ENCODE measurements at places on chromosomes 1 and 21. TPM values are rescaled to one million over a fixed set of nuclear protein-coding genes. Genes with fewer than 3 reads are reported as not detected.

DNA sequence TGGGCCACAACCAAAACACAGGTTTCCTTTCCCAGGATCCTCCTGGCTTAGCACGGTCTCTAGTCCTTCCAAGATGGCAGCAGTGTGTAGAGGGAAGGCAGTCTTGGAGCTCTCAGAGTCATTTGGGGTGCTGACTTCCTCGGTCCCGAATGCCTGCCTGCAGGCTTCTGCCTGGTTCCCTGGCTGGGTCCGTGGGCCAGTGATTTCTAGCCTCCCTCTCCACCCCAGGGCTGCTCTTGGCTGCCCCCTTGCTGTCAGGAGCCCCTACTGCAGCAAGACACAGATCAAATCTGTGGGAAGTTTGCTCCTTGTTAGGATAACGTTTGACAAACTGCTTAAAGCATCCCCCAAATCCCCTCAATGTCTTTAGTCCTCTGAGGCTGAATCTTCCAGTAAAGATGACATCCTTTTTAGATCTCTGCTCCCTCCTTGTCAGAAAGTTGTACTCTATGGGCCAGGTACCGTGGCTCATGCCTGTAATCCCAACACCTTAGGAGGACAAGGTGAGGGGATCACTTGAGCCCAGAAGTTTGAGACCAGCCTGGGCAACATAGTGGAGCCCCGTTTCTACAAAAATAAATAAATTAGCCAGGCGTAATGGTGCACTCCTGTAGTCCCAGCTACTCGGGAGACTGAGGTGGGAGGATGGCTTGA is 272.5 kb downstream of the RRAGC start:
- no peak overlapping the region for H3K4me3 ChIP-seq
- H3K27me3 ChIP-seq, result peaks cover 1% of the 10 kb centered on the region
- H3K27ac ChIP-seq, result no peak overlapping the region
- peak; percentile 26 for DNase-seq
- H3K4me1 ChIP-seq, result no peaks in the 10 kb centered on the region

GRCh38 chr1:11335417-11336056 is 62.5 kb downstream of the UBIAD1 start:
- peak overlapping the region; percentile 87 for H3K4me3 ChIP-seq
- peaks cover 56% of the 10 kb centered on the region for H3K4me1 ChIP-seq
- peak; percentile 87 for DNase-seq
- peak overlapping the region; percentile 97 for H3K27ac ChIP-seq
- peaks cover 2% of the 10 kb centered on the region for H3K27me3 ChIP-seq
- H3K36me3 ChIP-seq, result no peaks in the 10 kb centered on the region

GRCh38 chr1:41576206-41576605 is 91.7 kb upstream of the EDN2 start:
- no peak for DNase-seq
- H3K36me3 ChIP-seq, result peaks cover 20% of the 10 kb centered on the region
- no peak overlapping the region for H3K27ac ChIP-seq
- H3K27me3 ChIP-seq, result no peaks in the 10 kb centered on the region
- H3K4me1 ChIP-seq, result peaks cover 19% of the 10 kb centered on the region

MFAP2 gene
- polyA plus RNA-seq, result not detected

ZNF678 gene
- polyA plus RNA-seq, result 2.1 TPM

DNA sequence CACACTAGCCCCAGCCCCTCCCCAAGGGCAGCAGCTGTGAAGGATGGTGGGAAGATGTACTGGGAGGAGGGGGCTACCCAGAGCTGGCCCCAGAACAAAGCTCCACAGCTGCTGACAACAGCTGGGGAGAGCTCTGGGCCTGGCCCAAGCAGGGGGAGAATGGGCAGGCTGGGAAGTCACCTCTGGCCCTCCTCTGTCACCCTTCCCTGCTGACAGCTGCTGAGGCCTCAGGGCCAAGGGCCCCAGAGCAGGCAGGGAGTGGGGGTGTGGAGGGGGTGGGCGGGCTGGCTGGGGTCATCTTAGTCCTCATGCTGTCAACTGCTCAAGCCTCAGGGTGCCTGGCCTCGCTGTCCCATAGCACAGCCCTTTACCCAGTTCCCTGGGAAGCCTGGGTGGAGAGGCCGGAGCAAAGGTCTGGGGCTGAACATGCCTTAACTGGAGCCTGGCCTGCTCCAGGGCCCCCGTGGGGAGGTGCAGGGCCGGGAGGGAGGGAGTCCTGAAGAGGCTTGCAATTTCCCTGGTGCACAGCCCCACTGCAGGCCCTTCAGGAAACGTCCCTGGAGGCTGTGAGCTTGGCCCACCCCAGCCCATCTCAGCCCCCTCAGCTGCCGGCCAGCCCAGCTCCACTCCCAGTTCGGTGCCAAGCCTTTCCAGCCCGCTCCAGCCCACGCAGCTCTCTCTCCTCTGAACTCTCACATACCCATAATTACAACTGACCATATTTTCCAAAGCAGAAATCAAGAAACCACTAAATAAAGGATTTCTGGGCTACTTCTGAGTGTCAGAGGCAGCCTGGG is 25.7 kb downstream of the HSPG2 start:
- H3K27ac ChIP-seq, result no peak overlapping the region
- H3K4me3 ChIP-seq, result no peak overlapping the region
- H3K36me3 ChIP-seq, result no peaks in the 10 kb centered on the region

DNA sequence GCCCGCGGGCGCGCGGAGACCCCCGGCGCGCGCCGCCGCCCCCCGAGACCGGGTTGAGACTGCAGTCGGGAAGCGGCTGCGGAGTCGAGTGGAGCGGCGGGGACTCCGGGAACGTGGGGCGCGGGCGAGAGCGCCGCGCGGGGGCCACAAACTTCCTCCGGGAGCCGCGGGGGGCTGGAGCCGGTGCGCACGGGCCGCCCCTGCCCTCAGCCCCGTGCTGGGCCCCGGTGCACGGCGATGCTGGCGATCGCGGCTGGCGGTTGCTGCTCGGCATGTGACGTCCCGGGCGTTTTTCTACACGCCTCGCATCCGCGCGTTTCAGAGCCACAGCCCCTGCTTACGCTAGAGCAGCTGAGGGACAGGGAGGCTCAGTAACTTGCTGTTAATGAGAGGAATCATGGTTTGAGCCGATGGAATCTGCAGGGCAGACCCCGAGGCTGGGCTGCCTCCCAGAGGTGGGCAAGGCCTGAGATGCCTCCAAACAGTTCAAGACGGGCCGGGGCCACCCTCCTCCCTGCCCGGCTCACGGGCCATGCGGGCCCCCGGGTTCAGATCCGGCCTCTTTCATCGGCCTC is 520 bp downstream of the TMEM201 start:
- peak; percentile 21 for DNase-seq
- peak overlapping the region; percentile 84 for H3K4me3 ChIP-seq
- H3K27ac ChIP-seq, result peak overlapping the region; percentile 17
- no peaks in the 10 kb centered on the region for H3K27me3 ChIP-seq
- H3K4me1 ChIP-seq, result peaks cover 16% of the 10 kb centered on the region

- H3K36me3 ChIP-seq, result no peaks in the 10 kb centered on the region
- peak overlapping the region; percentile 93 for H3K27ac ChIP-seq
- peak; percentile 82 for DNase-seq
- peaks cover 18% of the 10 kb centered on the region for H3K27me3 ChIP-seq
Observed at GRCh38 chr1:248862998-248863881, 4.4 kb upstream of the ZNF692 start.

GRCh38 chr1:230855886-230856285 is 12.4 kb downstream of the C1orf198 start:
- no peak overlapping the region for H3K27ac ChIP-seq
- H3K27me3 ChIP-seq, result no peaks in the 10 kb centered on the region
- DNase-seq, result no peak
- H3K4me3 ChIP-seq, result no peak overlapping the region

GRCh38 chr1:183642166-183642565 is 6.6 kb upstream of the ARPC5 start:
- H3K4me3 ChIP-seq, result no peak overlapping the region
- no peaks in the 10 kb centered on the region for H3K4me1 ChIP-seq
- H3K36me3 ChIP-seq, result no peaks in the 10 kb centered on the region
